Activated CD4-positive, CD25-positive, alpha-beta regulatory T cell treated with anti-CD3 and anti-CD28 coated beads, Interleukin-2, amount 50 U/mL, for 24 hours (primary cell): ENCODE measurements at places on chromosomes 13 and 19.

GRCh38 chr13:73656863-73657262, 477.3 kb downstream of the KLF12 start:
- ATAC-seq = no peak

GRCh38 chr13:76672420-76672819, 213.8 kb downstream of the KCTD12 start:
- no peak for ATAC-seq

- ATAC-seq = no peak
These were observed 28.4 kb upstream of the UQCRFS1 start for GRCh38 chr19:29241324-29241723.

DNA sequence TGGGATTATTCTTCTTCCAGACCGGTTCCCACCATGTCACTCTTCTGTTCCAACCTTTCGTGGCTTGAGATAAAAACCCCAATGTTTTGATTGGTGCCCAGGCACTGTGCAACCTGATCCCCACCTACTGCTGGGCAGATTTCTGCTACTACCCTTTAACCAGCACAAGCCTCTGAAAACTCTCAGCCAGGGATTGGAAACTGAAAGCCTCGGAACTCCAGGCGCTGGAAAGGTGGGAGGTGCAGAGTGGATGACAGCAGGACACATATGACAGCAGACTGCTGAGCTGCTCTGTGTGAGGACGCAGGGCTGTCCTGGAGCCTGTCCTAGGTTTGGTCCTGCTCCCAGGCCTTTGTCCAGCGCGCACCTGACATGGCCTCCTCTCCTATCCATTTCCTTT, 68.5 kb upstream of the GTF3A start:
- ATAC-seq = no peak

DNA sequence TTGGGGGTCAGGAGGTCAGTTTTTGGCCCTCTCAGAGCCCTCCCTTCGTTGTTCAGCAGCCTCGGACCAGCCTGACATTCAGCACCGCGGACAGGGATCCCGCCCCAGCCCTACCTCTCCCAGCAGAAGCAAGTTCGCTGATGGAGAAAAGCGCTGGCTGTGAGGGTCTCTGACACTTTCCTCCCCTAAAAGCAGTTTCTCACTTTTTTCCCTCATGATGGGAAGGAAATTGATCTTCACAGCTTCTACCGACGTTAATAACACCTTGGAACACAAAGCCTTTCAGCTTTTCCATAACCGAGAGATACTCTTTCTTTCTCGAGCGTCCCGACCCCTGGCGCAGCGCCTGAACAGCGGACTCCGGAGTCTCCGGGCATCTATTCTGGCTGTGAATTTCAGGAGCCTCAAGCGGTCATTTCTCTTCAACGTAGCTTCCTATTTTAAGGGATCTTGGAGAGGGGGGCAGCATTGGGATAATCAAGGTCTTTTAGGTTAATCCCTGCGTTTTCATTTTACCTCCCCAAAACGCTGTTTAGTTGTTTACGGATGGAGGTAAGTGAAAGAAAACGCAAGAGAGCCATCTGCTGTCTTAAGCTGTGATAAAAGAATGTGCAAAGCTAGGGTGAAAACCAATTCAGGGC, 467.2 kb downstream of the ITGBL1 start:
- no peak for ATAC-seq

DNA sequence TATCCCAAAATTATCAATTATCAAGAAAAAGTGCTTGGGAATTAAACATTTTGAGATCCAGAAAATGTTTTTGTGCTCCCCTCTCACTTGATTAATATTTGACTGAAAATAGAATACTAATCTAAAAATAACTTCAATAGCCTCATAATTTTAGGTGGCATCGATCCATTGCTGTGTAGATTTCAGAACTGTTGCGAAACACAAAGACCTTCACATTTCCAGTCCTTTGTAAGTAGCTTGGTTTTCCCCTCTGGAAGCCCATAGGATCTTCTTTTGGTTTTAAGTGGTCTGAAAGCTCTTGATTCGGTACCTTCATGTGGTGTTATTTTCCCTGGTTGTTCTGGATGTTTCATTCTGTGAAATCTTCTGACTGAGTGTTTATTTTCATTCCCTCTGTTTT, 176.5 kb downstream of the NUFIP1 start:
- ATAC-seq = no peak
